ENCODE measurements at places on chromosomes 12 and 14. TPM values are rescaled to one million over a fixed set of nuclear protein-coding genes. Genes with fewer than 3 reads are reported as not detected.
A peak's percentile ranks its signal among the peaks of the same experiment; 100 is the strongest.

DNA sequence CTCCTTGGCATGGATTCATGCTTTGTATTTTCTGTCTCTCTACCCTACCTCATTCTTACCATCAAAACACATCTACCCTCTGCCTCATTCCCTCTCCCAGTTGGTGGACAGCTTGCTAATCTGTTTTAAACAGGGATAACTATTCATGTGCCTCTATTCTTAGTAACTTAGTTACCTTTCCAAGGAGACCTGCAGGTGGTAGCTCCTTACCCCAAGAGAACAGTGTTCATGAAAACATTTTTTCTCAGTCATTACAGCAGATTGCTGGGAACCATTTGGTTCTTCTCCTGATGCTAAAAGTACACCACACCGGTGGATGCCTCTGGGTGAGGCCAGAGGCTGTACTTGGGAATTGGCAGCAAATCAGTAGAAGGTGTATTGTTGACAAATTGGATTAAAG, 73.0 kb downstream of the CMKLR1 start:
- H3K36me3 ChIP-seq: peaks cover 7% of the 10 kb centered on the region
- DNase-seq: no peak
- peaks cover 7% of the 10 kb centered on the region for H3K27me3 ChIP-seq
- H3K4me3 ChIP-seq: no peak overlapping the region
- no peak overlapping the region for H3K27ac ChIP-seq

DNA sequence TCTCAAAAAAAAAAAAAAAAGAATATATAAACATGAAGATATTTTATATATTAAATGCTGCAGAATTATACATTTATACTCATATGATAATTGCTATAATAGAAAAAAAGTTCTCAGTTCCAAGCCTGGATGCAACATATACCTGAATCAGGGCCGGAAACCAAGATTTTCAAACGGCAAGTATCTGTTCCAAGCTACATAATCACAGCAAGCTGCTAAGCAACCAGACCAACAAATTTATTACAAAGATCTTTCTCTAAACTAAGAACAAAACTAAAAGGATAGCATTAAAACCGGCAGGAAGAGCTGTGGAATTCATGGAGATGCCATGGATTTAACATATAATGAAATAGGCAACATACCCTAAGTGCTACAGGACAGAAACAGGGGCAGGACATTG, 7.1 kb downstream of the RACGAP1 start:
- peaks cover 23% of the 10 kb centered on the region for H3K36me3 ChIP-seq
- DNase-seq: no peak
- H3K4me1 ChIP-seq: peaks cover 13% of the 10 kb centered on the region

- peaks cover 3% of the 10 kb centered on the region for H3K36me3 ChIP-seq
- H3K4me1 ChIP-seq: peaks cover 11% of the 10 kb centered on the region
- DNase-seq: no peak
- no peak overlapping the region for H3K4me3 ChIP-seq
- no peaks in the 10 kb centered on the region for H3K27me3 ChIP-seq
Measured at GRCh38 chr12:63909746-63910145, 65.2 kb downstream of the SRGAP1 start.

GRCh38 chr14:89477391-89477790, 60.4 kb upstream of the FOXN3 start:
- peaks cover 21% of the 10 kb centered on the region for H3K4me1 ChIP-seq
- H3K27me3 ChIP-seq: no peaks in the 10 kb centered on the region
- H3K36me3 ChIP-seq: peaks cover 13% of the 10 kb centered on the region
- no peak overlapping the region for H3K4me3 ChIP-seq
- DNase-seq: no peak

DNA sequence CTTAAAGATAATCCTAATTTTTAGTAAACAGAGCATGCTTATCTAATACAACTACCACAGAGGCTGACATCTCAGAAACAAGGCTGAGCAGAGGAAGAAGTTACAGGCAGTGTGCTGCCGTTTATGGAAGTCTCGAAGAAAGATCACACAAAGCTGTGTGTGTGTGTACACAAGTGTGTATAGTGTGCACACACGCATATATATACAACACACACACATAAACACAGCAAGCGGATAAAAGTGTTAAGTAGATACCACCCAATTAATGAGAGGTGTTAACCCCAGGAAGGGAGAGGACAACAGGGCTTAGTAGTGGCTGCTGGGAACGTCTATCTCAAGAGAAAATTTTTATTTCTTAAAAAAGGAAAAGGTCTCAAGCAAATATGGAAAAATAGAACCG, 15.3 kb downstream of the CCDC88C start:
- H3K27ac ChIP-seq: peak overlapping the region; percentile 86
- peaks cover 55% of the 10 kb centered on the region for H3K4me1 ChIP-seq
- no peak overlapping the region for H3K4me3 ChIP-seq

- no peak overlapping the region for H3K4me3 ChIP-seq
- H3K4me1 ChIP-seq: no peaks in the 10 kb centered on the region
Measured at GRCh38 chr12:120457133-120457532, 10.9 kb downstream of the GATC start.

The IL22 gene
- not detected for total RNA-seq

The TAS2R42 gene
- total RNA-seq: not detected

The RFX4 gene
- total RNA-seq: 0.14 TPM

The FAM186B gene
- total RNA-seq: 0.21 TPM

Data from WTC11 (cell line).